ENCODE measurements at places on chromosomes 13 and 19.
A peak's percentile ranks its signal among the peaks of the same experiment; 100 is the strongest.

DNA sequence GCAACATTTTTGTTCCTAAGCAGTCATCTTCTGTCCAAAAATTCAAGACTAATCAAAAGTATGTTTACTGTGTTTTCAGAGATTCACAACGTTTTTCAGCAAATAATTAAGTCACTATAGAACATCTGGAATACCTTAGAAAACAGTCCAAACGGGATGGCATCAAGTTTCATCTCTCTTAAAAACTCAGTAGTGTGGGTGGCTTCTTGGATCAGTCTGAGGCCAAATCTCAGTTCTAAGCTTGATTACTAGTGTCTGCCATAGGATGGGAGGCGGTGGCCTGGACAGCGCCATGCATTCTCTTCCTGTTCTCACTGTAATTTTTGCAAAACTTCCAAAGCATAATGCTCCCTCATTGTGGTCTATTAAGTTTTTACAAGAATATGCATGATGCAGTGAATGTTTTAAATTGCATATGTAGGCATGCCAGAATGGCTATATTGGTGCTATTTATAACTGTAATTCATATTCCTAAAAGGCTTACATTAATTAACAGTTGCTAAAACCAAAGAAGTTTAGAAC, 37.1 kb downstream of the ANKRD10 start:
- DNase-seq: no peak

DNA sequence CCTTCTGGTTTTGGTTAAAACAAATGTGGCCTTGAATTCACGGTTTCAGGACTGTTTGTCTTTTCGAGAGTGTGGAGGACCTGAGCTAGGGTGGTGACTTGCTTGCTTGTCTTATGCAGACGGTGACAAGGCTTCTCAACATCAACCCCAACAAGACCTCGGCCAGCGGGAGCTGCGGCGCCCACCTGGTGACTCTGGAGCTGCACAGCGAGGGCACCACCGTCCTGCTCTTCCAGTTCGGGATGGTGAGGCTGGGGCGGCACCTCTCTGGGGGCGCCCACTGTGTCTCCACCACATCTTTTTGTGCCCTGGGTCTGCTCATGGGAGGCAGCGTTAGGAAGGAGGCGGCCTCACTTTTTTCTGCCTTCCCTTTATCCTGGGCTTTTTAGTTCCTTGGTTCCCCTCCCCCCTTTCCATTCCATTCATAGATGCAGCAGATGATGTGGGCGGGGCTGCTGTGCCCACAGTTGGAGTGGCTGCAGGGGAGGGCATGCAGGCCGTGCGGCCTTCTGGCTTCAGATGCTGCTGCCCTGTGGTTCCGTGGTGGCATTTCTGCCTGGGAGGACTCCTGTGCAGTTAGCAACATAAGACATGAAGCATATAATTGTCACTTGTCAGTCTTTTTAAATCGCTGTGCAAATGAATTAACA, 23.3 kb downstream of the LAMP1 start:
- peak; percentile 22 for DNase-seq

GRCh38 chr19:45305007-45305406, 17.7 kb downstream of the CKM start:
- no peak for DNase-seq

GRCh38 chr13:63628310-63628709, 2212.7 kb upstream of the PCDH20 start:
- no peak for DNase-seq

- DNase-seq: peak; percentile 50
Observed at GRCh38 chr13:49443357-49443703, 534 bp downstream of the CAB39L start.

GRCh38 chr13:59962343-59962742, 201.4 kb downstream of the DIAPH3 start:
- DNase-seq: no peak

DNA sequence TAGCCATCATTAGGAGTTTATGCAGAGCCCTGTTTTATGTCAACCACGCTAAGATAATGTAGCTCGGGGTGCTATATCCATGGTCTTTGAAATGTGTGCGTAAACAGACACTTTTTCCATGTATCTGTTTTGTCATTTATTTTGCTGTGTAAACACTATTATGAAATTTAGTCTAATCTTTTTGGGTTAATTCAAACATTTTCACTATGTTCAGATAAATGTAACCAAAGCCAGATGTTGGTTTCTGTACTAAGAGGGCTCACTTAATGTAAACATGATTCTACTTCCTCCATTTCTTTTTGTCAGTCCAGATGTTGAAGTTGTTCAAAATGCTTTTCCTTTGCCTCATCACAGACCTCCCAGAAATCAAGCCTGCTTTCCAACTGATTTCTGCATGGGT, 499.5 kb upstream of the GPC6 start:
- DNase-seq: no peak

GRCh38 chr19:19461671-19462622, 53.4 kb downstream of the TSSK6 start:
- DNase-seq: peak; percentile 97

- no peak for DNase-seq
Observed at GRCh38 chr13:113427562-113428468, 25.5 kb downstream of the ADPRHL1 start.

DNA sequence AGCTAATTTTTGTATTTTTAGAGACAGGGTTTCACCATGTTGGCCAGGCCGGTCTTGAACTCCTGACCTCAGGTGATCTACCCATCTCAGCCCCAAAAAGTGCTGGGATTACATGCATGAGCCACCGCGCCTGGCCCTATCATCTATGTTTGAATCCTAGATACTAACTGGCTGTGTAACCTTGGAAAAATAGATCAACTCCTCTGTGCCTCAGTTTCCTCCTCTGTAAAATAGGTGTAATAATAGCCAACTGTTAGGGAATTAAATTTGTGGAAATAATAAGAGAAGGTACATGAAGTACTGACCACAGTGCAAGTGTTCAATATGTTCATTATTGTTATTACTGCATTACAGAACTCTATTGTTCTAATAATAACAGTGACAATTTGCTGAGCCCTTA, 4.3 kb downstream of the SPTBN4 start:
- no peak for DNase-seq

Measured in NCI-H524 (cell line).